ENCODE measurements at places on chromosomes 4 and X.

- DNase-seq: no peak
These were observed 1130.3 kb downstream of the RAPGEF2 start for GRCh38 chr4:160233141-160233540.

GRCh38 chrX:9785254-9785943 lies 830 bp upstream of the SHROOM2 start:
- no peak for DNase-seq

- no peak for DNase-seq
These were observed 208.6 kb downstream of the SPOCK3 start for GRCh38 chr4:167025670-167026069.

- no peak for DNase-seq
These were observed 19.3 kb downstream of the UBE2D3 start for GRCh38 chr4:102808009-102808408.

- no peak for DNase-seq
These were observed 6.1 kb upstream of the IGFBP7 start for GRCh38 chr4:57116245-57116644.

DNA sequence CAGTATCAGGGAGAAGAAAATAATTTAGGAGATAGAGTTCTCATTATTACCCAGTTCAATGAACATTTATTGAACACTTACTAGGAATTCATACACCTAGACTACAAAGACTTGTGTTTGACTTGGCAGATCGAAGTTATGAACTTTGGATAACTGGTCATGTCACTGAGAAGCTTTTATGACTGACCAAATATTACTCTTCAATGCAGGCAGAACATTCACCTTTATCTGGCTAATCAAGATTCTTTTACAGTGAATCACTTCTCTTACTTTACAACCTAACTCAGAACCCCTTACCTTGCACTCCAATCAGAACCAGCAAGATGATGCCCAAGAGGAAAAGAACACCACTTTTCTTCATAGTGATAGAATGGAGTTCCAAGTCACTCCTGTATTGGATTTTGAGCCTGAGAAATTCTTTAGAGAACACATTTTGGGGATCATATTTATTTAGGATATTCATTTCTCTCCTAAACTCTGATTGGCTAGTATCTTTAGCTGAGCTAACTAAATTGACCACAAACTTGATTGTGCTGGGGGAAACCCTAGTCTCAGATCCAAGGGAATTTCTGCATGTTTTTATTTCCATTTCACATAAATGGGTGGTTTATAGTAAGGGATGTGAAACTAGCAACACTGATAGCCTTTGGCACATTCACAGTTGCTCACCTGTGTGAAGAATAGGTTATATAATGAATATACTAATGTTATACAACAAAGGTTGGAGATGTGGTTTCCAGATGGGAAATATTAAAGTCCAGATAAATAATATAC lies at the start of gene CXCL9:
Gene CXCL9 (minus strand): TSS at position 421 of the 774 bp plus-strand sequence. CDS start 60 bp downstream, at position 361.
- no peak for DNase-seq

- DNase-seq: no peak
These were observed 28.8 kb upstream of the GRIA3 start for GRCh38 chrX:123155327-123155726.

DNA sequence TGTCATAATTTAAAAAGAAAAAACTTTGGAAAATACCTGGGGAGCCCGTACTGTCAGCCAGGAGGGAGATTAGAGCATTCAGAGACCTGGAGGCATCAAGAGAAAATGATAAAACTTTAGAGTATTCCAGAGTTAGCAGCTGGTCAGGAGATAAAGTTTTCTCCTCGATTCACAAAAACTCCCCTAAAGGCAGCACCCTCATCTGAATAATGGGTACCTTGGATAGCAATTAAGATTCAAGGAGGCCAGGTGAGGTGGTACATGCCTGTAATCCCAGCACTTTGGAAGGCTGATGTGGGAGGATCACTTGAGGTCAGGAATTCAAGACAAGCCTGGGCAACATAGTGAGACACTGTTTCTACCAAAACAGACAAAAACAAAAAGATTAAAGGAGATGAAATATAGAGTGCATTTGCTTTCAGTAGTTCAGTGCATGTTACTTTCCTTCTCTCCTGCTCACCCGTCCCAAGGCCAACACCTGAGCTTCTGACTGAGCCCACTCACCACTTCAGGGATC lies 18.6 kb upstream of the RAB40A start:
- DNase-seq: no peak

DNA sequence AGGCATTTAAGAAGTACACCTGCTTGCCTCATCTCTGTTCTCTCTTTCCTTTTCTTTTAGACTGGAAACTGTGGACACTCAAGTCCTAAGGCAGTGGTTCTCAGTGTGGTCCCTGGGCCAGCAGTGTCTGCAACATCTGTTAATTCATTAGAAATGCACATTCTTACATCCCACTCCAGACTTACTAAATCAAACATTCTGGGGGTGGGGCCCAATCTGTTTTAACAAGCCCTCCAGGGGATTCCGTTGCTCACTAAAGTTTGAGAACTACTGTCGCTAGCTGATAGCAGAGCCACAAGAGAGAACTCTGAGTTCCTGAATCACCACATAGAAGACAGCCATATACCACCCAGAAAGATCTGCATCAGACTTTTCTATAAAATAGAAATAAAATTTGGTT lies 430.6 kb downstream of the BCOR start:
- DNase-seq: no peak

DNA sequence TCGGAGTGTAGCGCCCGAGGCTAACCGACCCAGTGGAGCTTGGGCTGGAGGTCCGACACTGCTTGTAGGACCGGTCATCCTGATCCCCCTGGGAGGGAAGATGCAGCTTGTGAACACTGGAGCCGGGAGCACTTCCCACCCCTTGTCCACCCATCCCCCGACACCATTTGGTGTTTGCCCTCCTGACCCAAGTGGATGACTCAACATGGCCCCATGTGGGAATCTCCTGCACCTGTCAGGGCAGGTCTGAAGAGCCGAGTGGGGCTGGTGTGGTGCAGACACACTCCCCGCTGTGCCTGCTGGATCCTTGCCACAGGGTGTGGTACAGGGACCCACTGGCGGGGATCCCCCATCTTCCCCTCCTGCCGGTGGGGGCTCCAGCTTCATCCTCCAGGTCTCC lies 90.0 kb upstream of the AFAP1 start:
- DNase-seq: no peak

GRCh38 chr4:11565213-11565612 lies 136.5 kb upstream of the HS3ST1 start:
- no peak for DNase-seq

DNA sequence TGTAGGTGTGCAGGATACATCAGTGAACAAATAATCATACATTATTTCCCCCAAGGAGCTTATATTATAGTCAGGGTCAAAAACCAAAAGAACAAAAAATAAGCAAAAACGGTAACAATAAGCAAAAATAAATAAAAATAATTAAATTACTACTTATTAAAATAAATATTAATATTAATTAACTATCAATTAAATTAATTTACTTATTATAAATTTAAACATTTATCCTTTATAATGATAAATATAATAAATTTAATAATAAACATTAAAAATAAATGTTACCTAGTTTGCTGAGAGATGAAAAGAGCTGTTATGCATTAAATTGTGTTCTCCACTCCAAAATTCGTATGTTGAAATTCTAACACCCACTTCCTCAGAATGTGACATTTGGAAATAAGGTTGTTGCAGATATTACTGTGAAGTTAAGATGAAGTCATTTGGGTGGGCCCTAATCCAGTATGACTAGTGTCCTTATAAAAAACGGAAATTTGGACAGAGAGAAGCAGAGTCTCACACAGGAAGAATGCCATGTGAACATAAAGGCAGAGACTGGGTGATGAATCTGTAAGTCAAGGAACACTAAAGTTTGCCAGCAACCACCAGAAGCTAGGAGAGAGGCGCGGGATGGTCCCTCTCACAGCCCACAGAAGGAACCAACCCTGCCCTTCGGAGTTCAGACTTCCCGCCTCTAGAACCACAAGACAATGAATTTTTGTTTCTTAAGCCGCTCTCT lies 67.2 kb upstream of the IBSP start:
- DNase-seq: no peak

- no peak for DNase-seq
These were observed 15.7 kb upstream of the DUSP9 start for GRCh38 chrX:153631346-153631745.

GRCh38 chr4:7876201-7876875 lies 63.3 kb downstream of the AFAP1 start:
- DNase-seq: no peak

- no peak for DNase-seq
These were observed 30.2 kb downstream of the SPANXD start for GRCh38 chrX:141668371-141668770.

GRCh38 chrX:53261355-53261972 lies 19.9 kb downstream of the IQSEC2 start:
- DNase-seq: no peak

GRCh38 chrX:22338740-22339139 lies 66.0 kb downstream of the CBLL2 start:
- DNase-seq: no peak

DNA sequence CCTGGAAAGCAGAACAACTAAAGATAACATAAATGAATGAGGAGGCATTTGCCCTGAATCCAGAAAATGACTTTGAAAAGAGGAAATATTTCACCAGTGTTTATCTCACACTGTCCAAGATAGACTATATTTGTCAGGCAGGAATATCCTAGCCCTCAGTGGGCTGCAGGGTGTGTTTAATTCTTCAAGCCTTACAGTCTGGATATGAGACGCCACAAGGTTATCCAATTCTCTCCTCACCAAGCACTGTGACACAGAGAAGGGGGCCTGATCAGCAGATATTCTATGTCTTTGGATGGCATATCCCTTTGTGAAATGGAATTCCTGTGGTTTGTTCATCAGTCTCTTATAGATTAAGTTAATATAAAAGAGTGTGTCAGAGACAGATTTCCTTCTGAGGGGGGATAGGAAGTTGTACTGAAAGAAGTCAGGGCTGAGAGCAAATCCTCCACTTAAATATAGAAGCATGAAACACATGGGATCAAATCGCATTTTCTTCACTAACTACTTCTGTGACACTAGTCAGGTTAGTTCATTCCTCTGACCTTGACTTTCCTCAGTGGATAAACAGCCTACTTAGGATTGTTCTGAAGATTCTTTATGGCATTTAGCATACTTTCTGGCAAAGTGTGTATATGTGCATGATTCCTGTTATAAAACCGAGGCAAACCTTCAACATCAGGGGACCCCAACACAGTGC lies 6.8 kb upstream of the G3BP2 start:
- no peak for DNase-seq

DNA sequence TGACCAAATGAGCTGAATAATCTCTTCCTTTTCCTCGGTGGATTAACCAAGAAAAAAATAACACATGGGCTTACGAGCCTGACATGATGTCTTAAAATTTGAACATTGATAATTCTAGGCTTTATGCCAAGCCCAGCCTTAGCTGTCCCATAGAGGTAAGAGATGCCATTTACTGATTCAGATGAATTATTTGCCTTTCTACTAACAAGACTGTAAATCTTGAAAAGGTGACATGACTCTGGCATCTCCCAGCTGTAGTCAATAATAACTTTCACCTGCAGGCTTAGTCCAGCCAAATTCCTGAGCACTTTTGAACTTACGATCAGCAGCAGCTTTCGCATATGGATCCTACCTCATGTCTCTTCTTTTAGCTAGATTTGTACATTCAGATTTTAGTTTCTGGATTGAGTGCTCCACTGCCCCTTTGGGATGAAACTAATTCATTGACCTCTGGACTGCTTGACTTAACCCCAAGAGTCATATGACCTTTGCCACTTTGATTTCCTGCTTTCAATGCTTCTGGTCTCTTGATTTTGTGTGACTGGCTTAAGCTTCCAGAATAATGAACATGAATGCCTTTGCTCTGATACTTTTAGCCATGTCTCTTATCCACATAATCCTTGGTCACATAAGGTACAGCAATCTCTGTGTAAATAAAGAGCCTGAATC lies 876.4 kb upstream of the SLIT2 start:
- DNase-seq: no peak

- no peak for DNase-seq
These were observed 45.3 kb downstream of the GPRASP3 start for GRCh38 chrX:102765809-102766208.

- DNase-seq: no peak
These were observed at the start of gene IQSEC2 for GRCh38 chrX:53281321-53281822. IQSEC2 (minus strand) TSS chrX:53281584.

DNA sequence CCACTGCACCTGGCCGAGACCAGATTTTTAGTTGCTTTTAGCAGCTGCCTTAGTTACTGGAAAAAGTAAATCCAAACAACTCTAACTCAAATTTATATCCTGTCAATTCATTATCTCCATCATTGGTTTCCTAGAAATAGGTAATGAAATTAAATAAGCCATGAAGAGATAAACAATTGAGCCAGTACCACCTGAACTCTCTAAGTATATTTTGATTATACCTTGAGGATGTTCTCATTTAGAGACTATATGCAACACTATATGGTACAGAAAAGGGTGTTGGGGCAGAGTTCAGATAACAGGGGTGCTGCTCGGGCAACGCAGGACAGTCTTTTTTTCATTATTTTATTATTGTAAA lies 35.0 kb downstream of the SAT1 start:
- DNase-seq: no peak

GRCh38 chrX:22041907-22042530 lies 9.9 kb downstream of the PHEX start:
- DNase-seq: no peak

- DNase-seq: no peak
These were observed 139.7 kb downstream of the PACRGL start for GRCh38 chr4:20839957-20840356.

DNA sequence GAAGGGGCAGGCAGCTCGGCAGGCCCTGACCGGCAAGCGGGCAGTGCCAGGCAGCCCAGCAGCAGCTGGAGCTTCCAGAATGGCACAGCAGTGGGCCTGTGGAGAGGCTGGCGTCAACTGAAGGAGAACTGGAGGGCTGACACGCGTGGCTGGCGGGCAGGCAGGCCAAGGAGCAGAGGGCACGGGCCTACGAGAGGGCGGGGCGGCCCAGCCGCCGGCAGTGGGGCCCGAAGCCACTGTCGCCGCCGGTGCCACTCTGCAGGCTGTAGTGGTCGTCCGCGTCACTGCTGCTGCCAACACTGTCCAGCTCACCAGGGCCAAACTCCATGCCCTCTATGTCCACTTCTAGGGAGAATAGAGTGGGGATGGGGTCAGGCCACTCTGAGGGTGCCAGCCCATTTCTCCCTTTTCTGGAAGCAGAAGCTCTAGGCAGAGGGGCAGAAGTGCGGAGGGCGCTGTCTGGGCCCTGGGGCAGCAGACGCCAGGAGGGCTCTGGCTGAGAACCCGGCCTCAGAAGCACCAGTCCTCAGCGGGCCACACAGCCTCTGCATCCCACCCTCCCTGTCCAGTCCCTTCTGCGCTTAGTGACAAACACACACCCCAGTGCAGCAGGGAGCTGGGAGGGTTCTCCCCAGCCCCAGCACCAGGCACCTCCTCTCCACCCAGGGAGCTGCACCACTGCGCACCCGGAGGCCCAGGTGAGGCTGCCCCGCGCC lies 8.6 kb upstream of the HAUS3 start:
- DNase-seq: no peak

- DNase-seq: no peak
These were observed 56.0 kb downstream of the ZFYVE28 start for GRCh38 chr4:2362266-2363055.

- no peak for DNase-seq
These were observed 56.9 kb upstream of the TMEM33 start for GRCh38 chr4:41878170-41878969.

Data from stimulated activated CD8-positive, alpha-beta memory T cell treated with anti-CD3 and anti-CD28 coated beads, Interleukin-7, amount 100 ng/mL, for 48 hours (primary cell).